ENCODE measurements at places on chromosomes 16 and 17. TPM values are rescaled to one million over a fixed set of nuclear protein-coding genes. Genes with fewer than 3 reads are reported as not detected.

- no peaks in the 10 kb centered on the region for H3K4me1 ChIP-seq
- no peak overlapping the region for H3K27ac ChIP-seq
- no peak overlapping the region for H3K4me3 ChIP-seq
- DNase-seq, result no peak
- H3K36me3 ChIP-seq, result no peaks in the 10 kb centered on the region
These were observed 10.6 kb downstream of the KSR1 start for GRCh38 chr17:27466743-27467375.

DNA sequence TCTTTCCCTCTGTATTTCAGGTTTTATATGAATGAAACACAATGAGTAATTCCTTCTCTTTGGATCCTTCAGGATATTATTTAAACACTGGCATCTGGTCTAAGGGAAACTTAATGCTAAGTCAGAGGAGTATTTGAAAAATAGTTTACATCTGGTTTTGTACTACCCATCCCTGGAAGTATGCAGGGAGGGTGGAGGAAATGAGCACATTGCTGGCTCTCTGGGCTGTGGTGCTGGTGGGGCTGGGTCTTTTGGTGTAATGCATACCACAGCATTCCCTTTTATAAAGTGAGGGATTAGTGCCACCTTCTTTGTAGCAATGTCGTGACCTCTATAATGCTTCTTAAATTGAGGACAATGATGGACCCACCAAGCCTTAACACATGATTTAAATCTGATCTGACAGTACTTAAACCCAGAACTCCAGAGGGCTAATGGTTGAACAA, 105.5 kb upstream of the AXIN2 start:
- no peak overlapping the region for H3K27ac ChIP-seq
- H3K4me1 ChIP-seq, result no peaks in the 10 kb centered on the region
- DNase-seq, result no peak
- no peaks in the 10 kb centered on the region for H3K36me3 ChIP-seq
- H3K4me3 ChIP-seq, result no peak overlapping the region

- H3K27me3 ChIP-seq, result no peaks in the 10 kb centered on the region
- no peaks in the 10 kb centered on the region for H3K4me1 ChIP-seq
- DNase-seq, result no peak
These were observed 236.4 kb downstream of the KATNIP start for GRCh38 chr16:27786221-27786922.

GRCh38 chr17:35241520-35241919, 1.4 kb upstream of the SLFN5 start:
- H3K27ac ChIP-seq, result no peak overlapping the region
- DNase-seq, result no peak
- no peaks in the 10 kb centered on the region for H3K27me3 ChIP-seq

DNA sequence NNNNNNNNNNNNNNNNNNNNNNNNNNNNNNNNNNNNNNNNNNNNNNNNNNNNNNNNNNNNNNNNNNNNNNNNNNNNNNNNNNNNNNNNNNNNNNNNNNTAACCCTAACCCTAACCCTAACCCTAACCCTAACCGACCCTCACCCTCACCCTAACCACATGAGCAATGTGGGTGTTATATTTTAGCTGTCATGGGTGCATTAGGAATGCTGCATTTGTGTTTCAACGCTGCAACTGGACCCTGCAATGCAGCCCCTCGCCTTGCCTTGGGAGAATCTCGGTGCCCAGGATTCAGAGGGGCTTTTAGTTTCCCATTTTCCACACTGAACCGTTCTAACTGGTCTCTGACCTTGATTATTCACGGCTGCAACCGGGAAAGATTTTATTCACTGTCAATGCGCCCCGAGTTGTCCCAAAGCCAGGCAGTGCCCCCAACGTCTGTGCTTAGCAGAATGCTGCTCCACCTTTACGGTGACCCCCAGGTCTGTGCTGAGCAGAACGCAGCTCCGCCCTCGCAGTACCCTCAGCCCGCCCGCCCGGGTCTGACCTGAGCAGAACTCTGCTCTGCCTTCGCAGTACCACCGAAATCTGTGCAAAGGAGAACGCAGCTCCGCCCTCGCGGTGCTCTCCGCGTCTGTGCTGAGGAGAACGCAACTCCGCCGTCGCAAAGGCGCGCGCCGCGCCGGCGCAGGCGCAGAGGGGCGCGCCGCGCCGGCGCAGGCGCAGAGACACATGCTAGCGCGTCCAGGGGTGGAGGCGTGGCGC, 43.3 kb downstream of the POLR3K start:
- H3K36me3 ChIP-seq, result no peaks in the 10 kb centered on the region
- H3K27me3 ChIP-seq, result no peaks in the 10 kb centered on the region
- peak; percentile 62 for DNase-seq
- H3K4me3 ChIP-seq, result no peak overlapping the region
- no peaks in the 10 kb centered on the region for H3K4me1 ChIP-seq

GRCh38 chr16:15961571-15962090, 12.2 kb downstream of the ABCC1 start:
- no peak overlapping the region for H3K4me3 ChIP-seq
- no peaks in the 10 kb centered on the region for H3K36me3 ChIP-seq
- H3K27me3 ChIP-seq, result no peaks in the 10 kb centered on the region
- H3K4me1 ChIP-seq, result peaks cover 4% of the 10 kb centered on the region
- no peak overlapping the region for H3K27ac ChIP-seq

- H3K4me1 ChIP-seq, result no peaks in the 10 kb centered on the region
- no peak overlapping the region for H3K27ac ChIP-seq
- no peaks in the 10 kb centered on the region for H3K27me3 ChIP-seq
- H3K4me3 ChIP-seq, result peak overlapping the region; percentile 89
These were observed 605 bp downstream of the MRTFB start for GRCh38 chr16:14071576-14072271.

DNA sequence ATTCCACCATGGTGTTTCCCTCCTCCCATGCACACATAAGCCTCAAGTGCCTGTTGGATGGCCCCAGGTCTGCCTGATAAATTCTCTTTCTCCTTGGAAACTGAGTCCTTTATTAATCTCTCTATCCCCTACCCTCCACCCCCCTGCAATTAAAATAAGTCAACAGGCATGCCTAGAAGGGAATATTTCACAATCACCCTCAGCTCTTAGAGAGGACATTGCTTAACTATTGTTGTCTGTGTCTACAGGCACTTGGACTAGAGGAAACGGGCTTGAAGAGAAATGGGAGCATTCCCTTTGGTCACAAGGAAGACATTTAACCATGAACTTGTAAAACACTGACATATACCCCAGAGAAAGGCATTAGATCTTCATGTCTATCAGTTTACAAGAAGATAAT, 39.5 kb downstream of the RCVRN start:
- no peak overlapping the region for H3K4me3 ChIP-seq
- H3K27me3 ChIP-seq, result no peaks in the 10 kb centered on the region
- H3K36me3 ChIP-seq, result no peaks in the 10 kb centered on the region
- no peak for DNase-seq

- H3K4me3 ChIP-seq, result peak within 1 kb of the TSS; percentile 35
- peak; percentile 95 for DNase-seq
- H3K27ac ChIP-seq, result no peak within 1 kb of the TSS
- no peaks in the 10 kb centered on the region for H3K4me1 ChIP-seq
- no peaks in the 10 kb centered on the region for H3K36me3 ChIP-seq
These were observed at the start of gene GSE1 for GRCh38 chr16:85612801-85613603. GSE1 (plus strand) TSS chr16:85613322; CDS start chr16:85613392, 70 bp downstream.

DNA sequence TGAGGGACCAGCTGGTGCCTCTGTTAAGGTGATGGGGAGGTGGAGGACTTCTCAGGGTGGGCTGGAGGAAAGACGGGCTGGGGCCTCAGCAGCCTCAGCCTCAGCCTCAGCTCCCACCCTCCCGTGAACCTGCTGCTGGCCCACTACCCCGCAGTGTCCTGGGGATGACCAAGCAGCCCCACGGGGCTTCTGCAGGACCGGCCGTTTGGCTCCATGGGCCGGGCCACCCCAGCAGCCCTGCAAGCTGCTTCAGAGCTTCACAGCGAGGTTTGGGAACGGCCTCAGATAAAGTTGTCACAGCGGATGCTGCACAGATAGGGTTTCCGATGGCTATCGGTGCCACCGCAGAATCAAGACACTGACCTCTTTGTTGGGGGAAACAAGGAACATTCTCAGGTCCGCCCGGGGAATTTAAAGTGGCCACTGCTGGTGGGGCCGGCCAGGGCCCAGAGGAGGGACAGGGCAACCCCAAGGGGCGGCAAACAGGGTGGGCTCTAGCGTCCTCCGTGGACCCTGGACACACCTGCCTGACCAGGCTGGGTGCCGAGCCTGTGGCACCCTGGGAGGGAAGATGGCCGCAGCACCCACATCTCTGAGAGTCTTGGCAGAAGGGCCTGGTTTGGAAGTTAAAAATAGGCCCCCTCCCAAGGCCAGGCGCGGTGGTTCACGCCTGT, 47.8 kb upstream of the ZC3H18 start:
- no peak overlapping the region for H3K4me3 ChIP-seq
- H3K36me3 ChIP-seq, result no peaks in the 10 kb centered on the region
- H3K27ac ChIP-seq, result no peak overlapping the region

GRCh38 chr16:50365791-50366575, 2.8 kb downstream of the BRD7 start:
- peaks cover 4% of the 10 kb centered on the region for H3K4me1 ChIP-seq
- H3K36me3 ChIP-seq, result no peaks in the 10 kb centered on the region
- peak overlapping the region; percentile 18 for H3K4me3 ChIP-seq

DNA sequence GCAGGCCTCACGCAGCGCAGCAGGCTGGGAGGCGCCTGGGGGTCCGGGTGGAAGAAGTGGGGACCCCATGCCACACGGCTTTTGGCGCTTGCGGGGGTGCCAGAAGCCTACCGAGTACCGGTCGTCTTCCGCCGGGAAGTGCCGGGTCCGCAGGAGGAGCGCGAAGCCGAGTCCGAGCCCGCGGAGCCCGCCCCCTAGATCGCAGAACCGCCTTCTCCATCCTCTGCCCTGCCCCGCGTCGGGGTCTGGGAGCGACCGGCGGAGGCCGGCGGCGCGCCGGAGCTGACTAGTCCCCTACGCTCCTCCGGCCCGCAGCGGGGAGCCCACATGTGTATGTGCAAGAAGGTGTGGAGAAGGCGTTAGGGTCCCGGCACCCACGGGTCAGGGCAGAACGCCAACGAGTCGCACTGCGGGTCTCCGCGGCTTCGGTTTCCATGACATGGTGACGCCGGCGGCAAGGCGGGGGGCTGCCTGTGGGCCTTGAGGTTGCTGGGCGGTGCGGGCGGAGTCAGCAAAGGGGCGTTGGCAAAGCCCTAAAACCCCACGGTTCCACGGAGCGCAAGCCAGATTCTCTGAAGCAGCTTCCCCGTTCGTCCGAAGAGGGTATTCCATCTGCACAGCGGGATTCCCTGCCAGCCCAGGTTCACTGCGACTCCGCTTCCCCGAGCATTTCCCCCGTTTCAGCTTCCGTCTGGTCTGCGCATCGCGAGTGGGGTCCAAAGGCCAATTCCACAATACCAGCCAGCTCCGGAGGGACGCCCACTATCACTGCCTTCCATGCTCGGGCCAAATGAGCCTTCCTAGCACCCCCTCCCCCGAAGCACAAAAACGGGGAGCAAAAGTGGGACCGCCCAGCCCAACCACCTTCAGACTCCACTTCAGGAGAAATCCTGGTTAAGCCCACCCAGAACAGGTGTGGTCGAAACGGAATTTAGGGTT, 2.3 kb upstream of the LHX1 start:
- DNase-seq, result peak; percentile 77
- H3K4me3 ChIP-seq, result no peak overlapping the region
- peaks cover 2% of the 10 kb centered on the region for H3K27me3 ChIP-seq
- H3K4me1 ChIP-seq, result no peaks in the 10 kb centered on the region
- no peak overlapping the region for H3K27ac ChIP-seq
- no peaks in the 10 kb centered on the region for H3K36me3 ChIP-seq

- peaks cover 2% of the 10 kb centered on the region for H3K27me3 ChIP-seq
- no peaks in the 10 kb centered on the region for H3K4me1 ChIP-seq
- no peak overlapping the region for H3K4me3 ChIP-seq
- no peaks in the 10 kb centered on the region for H3K36me3 ChIP-seq
These were observed 36.2 kb downstream of the RAB11FIP4 start for GRCh38 chr17:31427684-31428083.

- no peaks in the 10 kb centered on the region for H3K4me1 ChIP-seq
- no peak overlapping the region for H3K27ac ChIP-seq
- no peaks in the 10 kb centered on the region for H3K36me3 ChIP-seq
- peak overlapping the region; percentile 56 for H3K4me3 ChIP-seq
- no peak for DNase-seq
These were observed 8.7 kb upstream of the ARHGAP23 start for GRCh38 chr17:38419508-38419981.

DNA sequence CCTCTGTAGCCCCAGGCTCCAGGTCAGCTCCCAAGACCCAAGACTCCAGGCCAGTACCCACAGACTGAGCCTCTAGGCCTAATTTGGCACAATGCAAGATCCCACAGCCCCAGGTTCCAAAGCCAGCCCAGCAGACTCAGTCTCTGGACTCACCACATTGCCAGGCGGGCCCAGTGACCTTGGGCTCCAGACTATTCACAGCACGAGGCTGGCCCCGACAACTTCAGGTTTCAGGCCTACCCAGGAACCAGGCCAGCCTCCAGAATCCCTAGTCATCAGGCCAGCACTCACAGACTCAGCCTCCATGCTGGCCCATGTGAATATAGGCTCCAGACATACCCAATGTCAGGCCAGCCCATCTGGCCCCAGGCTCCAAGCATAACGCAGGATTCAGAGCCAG, 103.8 kb downstream of the CEP112 start:
- no peaks in the 10 kb centered on the region for H3K4me1 ChIP-seq
- H3K36me3 ChIP-seq, result no peaks in the 10 kb centered on the region
- no peak overlapping the region for H3K4me3 ChIP-seq
- H3K27me3 ChIP-seq, result no peaks in the 10 kb centered on the region

DNA sequence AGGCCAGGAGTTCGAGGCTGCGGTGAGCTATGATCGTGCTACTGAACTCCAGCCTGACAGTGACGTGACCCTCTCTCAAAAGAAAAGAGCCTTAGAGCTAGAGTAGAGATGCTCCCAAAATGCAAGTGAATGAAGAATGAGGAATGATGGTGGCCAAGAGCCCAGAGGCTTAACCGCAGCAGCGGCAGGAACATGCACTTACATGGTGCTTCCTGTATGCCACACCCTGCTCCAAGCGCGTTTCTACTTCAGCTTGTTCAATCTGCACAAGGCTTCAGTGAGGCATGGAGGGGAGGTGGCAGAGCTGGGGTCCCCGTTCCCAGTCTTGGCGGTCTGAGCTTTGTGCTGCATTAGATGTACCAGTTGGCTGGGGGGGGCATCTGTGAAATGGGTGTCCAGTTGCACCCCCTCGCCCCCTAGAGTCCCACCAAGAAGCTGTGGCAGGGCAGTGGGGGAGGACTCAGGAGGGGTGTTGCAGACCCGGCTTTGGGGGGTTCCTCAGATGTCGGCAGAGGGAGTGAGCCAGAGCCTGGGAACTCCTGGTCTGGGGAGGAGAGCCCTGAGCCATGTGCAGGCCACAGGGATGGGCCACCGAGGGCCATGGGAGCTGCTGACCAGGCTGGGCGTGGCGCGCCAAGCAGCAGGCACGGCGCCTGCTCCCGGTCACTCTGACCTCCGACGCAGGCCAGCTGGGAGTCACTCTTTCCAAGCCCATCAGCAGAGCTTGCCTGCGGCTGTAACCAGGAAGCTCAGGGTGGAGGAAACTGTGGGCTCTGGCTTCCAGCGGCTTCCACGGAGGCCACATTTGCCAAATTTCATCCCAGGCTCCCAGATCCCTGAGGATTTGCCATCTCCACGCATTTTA, 260.1 kb downstream of the PARN start:
- H3K4me3 ChIP-seq, result no peak overlapping the region
- H3K27me3 ChIP-seq, result no peaks in the 10 kb centered on the region
- no peaks in the 10 kb centered on the region for H3K36me3 ChIP-seq
- H3K4me1 ChIP-seq, result no peaks in the 10 kb centered on the region
- peak; percentile 84 for DNase-seq
- no peak overlapping the region for H3K27ac ChIP-seq

The RHBDF1 gene
- 23.7 TPM for polyA plus RNA-seq
